ENCODE measurements at places on chromosomes 2 and 18.

DNA sequence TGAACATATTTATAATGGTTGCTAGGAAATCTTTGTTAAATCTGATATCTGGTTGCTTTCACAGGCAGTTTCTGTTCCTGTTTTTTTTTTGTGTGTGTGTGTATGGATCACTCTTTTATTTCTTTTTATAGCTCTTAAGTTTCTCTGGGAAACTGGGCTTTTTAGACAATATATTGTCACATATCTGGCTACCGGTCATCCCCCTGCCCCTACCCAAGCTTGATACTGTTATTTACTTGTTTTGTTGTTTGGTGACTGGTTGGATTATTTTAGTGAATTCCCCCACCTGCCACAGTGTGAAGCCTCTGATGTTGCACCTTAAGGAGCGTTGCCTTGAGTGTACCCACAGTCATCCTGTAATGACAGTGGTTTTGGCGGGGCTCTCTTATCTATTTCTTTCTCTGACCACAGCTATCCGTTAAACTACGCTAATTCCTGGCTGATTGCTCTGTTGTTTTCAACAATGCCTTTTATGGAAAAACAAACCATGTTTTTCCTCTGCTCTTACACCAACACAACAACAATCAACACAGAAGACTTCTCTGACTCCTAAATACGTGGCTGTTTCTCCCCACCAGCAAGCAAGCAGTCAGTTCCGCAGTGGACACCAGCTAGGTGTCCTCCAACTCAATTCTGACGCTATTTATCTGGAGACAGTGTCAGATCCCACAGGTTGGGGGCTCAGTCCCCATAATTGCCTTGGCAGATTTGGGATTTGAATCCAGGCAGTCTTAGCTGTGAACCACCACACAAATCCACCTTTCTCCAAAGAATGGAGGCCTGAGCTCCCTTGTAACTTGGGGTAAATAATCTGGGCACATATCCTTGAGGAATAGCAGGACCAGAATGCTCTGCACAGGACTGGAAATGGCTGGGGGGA lies 10.9 kb downstream of the GNLY start:
- DNase-seq = peak; percentile 70

- peak; percentile 87 for DNase-seq
These were observed 27.5 kb downstream of the BOLA3 start for GRCh38 chr2:74119912-74120825.

DNA sequence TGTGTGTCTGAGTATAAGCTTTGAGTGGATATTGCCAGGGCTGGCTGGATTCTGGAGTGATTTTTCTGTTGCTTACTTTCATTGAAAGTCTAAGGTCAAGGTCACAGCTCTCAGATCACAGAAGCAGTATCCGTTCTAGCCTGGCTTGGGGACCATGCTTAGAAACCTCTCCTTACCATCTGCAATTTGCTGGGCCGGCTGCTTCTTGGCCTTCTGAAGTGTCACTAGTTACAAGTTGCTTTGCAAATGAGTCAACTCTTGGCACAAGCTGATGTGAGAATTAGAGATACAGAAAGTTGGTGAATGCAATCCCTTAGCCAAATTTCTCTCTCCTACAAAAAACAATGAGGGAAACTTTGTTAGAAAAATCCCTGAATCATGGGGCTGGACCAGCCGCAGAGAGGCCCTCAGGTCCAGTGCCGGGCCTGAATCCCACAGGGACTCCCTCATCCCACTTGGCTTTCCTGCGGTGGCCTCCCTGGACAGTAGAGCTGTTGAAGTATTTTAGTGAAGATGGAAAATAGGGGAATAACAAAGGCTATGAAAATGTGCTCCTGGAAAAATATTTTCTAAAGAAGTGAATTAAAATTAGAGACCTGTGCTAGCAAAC lies 92.7 kb upstream of the CNGA3 start:
- no peak for DNase-seq

DNA sequence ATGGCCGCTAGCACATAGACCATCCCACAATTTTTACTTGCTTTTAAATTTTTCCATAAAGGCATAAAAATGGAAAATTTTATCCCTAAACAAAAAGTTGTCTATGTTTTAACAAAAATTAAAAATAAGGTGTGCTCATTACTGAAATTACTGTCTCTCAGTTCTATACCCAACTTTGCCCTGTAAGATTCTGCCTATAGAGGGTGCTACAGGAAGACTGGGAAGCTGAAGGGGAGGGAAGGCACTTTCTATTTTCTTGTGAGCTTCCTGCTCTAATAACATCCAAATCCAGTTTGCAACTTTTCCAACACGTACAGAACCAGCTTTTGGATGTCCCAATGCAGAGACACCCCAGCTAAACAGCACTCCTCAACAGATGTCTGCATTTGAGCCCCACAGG lies 666.9 kb downstream of the PLCL1 start:
- DNase-seq = no peak

DNA sequence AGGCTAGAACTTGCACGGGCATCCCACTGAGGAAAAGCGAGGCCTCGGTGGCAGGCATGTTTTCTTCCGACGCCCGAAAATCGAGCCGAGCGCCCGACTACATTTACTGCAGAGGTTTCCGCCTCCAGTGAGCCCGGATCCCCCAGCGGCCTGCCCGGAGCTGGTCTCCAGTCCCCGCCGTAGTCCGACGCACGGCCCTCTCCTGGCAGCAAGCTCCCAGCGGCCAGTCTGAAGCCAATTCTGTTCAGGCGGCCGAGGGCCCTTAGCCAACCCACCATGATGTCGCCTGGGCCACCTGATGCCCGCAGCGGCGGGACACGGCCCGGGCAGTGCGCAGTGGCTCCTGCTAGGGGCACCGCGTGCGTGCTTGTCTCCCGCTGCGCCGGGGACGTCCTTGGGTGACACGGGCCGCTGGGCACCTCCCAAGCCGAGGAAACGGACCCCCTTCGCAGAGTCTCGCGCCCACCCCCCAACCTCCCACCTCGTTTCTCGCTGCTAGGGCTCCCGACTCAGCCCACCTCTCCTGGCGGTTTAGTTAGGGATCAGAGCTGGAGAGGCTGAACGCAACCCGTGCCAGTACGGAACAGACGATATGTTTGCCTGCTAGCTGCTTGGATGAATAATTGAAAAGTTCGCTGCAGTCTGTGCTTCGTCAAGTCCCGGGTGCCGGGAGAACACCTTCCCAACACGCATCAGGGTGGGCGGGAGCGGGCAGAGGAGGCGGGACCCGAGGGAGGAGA lies 5.3 kb downstream of the ONECUT2 start:
- DNase-seq = no peak

- DNase-seq = no peak
These were observed 3.8 kb downstream of the HNRNPLL start for GRCh38 chr2:38598991-38599295.

- no peak for DNase-seq
These were observed 191.2 kb upstream of the TPO start for GRCh38 chr2:1222056-1222455.

DNA sequence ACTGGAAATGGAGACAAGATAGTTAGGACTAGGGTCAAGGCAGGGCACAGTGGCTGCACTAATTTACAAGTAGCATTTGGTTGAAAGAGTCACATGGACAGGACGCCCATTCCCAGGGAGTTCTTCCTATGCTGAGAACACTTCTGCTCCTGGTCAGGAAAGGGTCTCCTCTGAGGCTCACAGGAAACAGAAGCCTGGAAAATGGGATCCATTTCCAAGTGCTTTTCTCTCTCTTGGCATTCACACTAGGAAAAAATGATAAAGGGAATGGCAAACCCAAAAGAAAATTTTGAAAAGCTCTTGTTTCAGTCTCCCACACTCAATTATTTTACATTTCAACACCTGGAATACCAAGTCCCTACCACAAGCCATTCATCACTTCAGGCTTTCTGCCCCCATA lies 88.7 kb downstream of the COBLL1 start:
- DNase-seq = no peak

GRCh38 chr18:51235009-51235789 lies 37.7 kb upstream of the MEX3C start:
- peak; percentile 35 for DNase-seq

DNA sequence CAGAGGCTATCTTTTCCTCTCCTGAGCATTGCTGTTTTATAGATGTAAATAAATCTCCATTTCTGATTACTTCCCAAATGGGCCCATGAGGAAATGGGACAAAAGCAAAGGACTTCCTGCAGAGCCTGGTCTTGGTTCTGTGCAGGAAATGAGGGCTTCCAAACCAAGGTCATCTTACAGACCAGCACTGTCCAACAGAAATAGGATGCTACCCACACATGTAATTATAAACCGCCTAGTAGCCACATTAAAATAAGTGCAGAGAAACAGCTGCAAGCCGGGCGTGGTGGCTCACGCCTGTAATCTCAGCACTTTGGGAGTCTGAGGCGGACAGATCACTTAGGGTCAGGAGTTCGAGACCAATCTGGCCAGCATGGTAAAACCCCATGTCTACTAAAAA lies 6.2 kb downstream of the TTL start:
- no peak for DNase-seq

GRCh38 chr2:164964700-164965099 lies 9.4 kb upstream of the SLC38A11 start:
- DNase-seq = no peak

- no peak for DNase-seq
These were observed 3.2 kb downstream of the STK17B start for GRCh38 chr2:196168181-196168580.

- DNase-seq = no peak
These were observed 232.7 kb upstream of the MAP2 start for GRCh38 chr2:209191139-209191538.

- no peak for DNase-seq
These were observed 1696.3 kb upstream of the TMEFF2 start for GRCh38 chr2:193891023-193891422.

- DNase-seq = no peak
These were observed 617.0 kb upstream of the CDH2 start for GRCh38 chr18:28793901-28794300.

GRCh38 chr2:19758658-19759057 lies 143.1 kb downstream of the TTC32 start:
- DNase-seq = no peak

- DNase-seq = no peak
These were observed 74.4 kb downstream of the PLCL1 start for GRCh38 chr2:197878792-197879191.

GRCh38 chr2:128420131-128420530 lies 101.5 kb upstream of the HS6ST1 start:
- DNase-seq = no peak

GRCh38 chr2:105439141-105439540 lies 40.3 kb upstream of the FHL2 start:
- no peak for DNase-seq

GRCh38 chr18:48125724-48126123 lies 195.3 kb upstream of the SMAD2 start:
- DNase-seq = no peak

DNA sequence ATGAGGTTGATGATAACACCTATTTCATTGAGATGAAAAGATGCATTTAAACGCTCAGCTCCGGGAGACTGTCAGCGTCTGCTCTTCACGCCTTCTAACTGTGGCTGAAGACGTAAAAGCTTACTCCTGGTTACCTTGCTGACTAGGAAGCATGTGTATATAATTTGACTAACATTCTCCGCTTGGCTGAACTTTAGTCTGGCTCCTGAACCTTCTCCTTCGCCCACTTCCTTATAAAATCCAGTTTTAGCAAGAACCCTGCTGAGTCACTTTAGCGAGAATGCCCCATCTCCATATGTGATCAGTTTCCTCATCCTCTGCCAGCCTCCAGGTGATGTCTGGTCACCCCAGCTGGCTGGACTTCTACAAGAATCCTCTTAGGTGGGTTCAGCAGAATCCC lies 12.7 kb upstream of the CREG2 start:
- DNase-seq = no peak

DNA sequence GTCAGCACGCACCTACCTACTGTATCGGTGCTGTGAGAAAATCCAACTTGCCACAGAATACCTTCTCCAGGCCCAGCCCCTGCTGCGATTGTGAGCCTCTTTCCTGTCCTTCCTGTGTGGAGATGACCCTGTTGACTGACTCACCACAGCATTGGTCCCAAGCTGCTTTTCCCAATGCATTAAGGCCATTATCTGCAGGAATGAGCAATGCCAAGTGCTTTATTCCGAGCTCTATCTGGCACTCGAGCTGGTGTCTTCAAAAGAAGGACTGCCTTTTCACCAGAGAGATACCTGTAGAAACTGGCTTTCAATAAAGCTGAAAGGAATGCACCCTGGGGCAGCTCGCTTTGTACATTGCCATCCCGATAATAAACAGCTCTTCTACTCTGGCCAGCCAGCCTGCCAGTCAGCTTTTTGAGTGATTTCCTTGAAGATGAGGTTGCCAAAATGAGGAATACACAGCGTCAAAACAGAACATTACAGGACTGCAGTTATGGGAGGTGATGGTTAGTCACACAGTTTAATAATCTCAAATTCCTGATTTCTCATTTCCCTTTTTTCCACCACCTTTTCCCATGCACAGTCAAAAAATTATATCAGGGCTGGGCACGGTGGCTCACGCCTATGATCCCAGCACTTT lies 8.3 kb upstream of the RNF103 start:
- no peak for DNase-seq

DNA sequence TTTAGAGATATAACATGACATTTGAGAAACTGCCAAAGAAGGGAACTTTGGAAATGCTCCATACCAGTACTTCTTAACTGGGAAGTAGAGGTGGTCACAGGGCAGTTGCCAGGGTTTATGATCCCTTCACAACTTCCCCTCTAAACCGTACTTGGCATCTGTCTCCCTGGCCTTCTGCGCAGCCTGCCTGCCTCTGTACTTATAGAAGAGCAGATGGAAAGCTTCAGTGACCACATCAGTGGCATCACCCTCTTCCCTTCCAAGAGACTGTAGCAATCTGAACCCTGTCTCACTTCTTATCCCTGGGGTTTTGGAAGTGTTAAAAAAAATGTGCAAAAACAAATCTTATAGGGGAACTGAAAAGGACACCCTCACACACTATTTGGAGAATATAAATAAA lies 64.1 kb downstream of the EIF2AK3 start:
- DNase-seq = no peak

DNA sequence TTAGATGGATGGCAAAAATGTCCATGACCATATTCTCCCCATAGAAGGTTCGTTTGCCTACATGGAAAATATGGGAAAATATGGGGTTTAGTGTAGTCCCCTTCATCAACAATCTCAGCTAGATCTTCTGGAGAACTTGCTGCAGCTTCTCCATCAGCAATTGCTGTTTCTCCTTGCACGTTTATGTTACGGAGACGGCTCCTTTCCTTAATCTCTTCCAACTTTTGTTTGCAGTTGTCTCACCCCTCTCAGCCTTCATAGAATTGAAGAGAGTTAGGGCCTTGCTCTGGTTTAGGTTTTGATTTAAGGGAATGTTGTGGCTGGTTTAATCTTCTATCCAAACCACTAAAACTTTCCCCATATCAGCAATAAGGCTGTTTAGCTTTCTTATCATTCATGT lies 28.9 kb downstream of the MYCN start:
- no peak for DNase-seq

DNA sequence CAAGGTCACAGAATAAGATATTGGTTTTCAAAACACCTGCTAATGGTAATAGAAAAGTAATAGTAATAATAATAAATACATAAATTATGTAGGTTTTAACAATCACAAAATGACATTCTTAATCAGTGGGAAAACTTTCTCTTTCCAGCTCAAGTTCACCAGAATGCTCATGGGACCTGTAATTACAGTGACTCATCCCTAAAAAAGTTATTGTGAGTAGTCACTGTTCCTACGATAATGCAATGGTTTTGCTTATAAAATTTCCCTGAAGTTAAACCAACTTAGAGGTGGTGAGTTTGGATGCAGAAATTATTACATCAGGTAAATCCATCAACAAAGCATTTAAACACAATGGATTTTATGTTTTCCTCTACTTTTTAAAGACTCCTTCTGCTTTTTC lies 502.3 kb downstream of the PID1 start:
- DNase-seq = no peak
